GM12878 (cell line): ENCODE measurements at places on chromosomes 5 and 9. TPM values are rescaled to one million over a fixed set of nuclear protein-coding genes. Genes with fewer than 3 reads are reported as not detected.

- H3K4me1 ChIP-seq: no peaks in the 10 kb centered on the region; the same call in 1 of the 2 replicates
- no peak for DNase-seq
- no peak overlapping the region for H3K4me3 ChIP-seq
These were observed 30.9 kb downstream of the ZFYVE16 start for GRCh38 chr5:80438739-80439138.

GRCh38 chr5:171597946-171598640 lies 178.6 kb downstream of the FGF18 start:
- H3K36me3 ChIP-seq: no peaks in the 10 kb centered on the region
- H3K27me3 ChIP-seq: no peaks in the 10 kb centered on the region
- H3K27ac ChIP-seq: no peak overlapping the region
- no peak for DNase-seq

GRCh38 chr5:170533383-170533782 lies 29.6 kb downstream of the KCNIP1 start:
- DNase-seq: no peak
- H3K4me1 ChIP-seq: no peaks in the 10 kb centered on the region
- no peaks in the 10 kb centered on the region for H3K36me3 ChIP-seq
- H3K27me3 ChIP-seq: no peaks in the 10 kb centered on the region; the same call in 1 of the 2 replicates
- H3K27ac ChIP-seq: no peak overlapping the region

- no peaks in the 10 kb centered on the region for H3K27me3 ChIP-seq
- no peak overlapping the region for H3K4me3 ChIP-seq
- no peaks in the 10 kb centered on the region for H3K36me3 ChIP-seq
- no peaks in the 10 kb centered on the region for H3K4me1 ChIP-seq
- no peak overlapping the region for H3K27ac ChIP-seq
- no peak for DNase-seq
These were observed 75.9 kb upstream of the PRR16 start for GRCh38 chr5:120388016-120388781.

GRCh38 chr5:154163327-154164248 lies 26.9 kb upstream of the GALNT10 start:
- H3K36me3 ChIP-seq: no peaks in the 10 kb centered on the region
- H3K4me3 ChIP-seq: no peak overlapping the region
- no peaks in the 10 kb centered on the region for H3K4me1 ChIP-seq
- H3K27ac ChIP-seq: no peak overlapping the region
- peaks cover 3% of the 10 kb centered on the region; the same call in 1 of the 2 replicates for H3K27me3 ChIP-seq

DNA sequence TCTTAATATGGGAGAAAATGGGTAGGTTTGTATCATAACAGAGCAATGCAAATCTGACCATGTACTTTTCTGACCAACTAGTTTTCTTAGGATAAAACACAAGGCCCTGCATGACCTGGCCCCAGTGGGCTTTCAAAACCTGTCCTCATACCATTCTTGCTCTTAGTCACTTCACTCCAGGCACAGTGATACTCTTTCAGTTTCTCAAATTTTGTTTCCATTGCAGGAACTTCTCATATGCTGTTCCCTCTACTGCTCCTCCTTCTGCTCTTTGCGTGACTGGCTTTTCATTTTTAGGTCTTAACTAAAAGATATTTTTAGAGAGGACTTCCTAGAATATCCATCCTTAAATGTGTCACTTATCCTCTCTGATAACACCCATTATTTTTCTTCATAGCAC lies 112.4 kb downstream of the INIP start:
- H3K27ac ChIP-seq: peak overlapping the region; percentile 71
- H3K4me3 ChIP-seq: peak overlapping the region; percentile 17; the same call in 1 of the 2 replicates
- DNase-seq: peak; percentile 55
- no peaks in the 10 kb centered on the region for H3K36me3 ChIP-seq
- peaks cover 12% of the 10 kb centered on the region for H3K4me1 ChIP-seq

DNA sequence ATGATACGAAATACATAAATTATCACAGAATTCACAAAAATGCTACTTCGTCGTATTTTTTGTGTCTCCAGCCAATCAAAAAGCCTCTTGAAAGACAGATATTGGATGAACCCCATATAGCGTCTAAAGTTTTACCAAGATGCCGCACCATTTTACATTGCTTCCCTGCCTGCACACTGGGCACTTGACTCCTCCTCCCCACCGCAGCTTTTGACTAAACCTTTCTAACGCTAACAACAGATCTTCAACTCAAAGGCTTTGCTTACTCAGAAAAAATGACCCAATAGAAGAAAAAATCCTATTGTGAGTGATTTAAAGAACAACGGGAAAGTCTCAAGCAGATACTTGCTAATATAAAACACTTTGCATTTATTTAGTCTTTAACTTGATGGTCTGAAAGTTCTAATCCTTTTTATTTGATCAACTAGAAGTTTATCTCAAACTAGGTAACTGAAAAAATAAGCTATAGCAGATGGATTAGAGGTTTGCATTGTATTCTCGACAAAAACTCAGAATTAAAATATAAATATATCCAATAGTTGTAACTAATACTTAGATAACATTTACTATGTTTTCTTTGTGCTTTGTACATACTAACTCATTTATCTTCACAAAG lies 609.1 kb upstream of the DMAC1 start:
- H3K27me3 ChIP-seq: no peaks in the 10 kb centered on the region
- no peaks in the 10 kb centered on the region for H3K36me3 ChIP-seq
- no peak overlapping the region for H3K4me3 ChIP-seq
- no peak for DNase-seq
- H3K4me1 ChIP-seq: no peaks in the 10 kb centered on the region
- no peak overlapping the region for H3K27ac ChIP-seq

DNA sequence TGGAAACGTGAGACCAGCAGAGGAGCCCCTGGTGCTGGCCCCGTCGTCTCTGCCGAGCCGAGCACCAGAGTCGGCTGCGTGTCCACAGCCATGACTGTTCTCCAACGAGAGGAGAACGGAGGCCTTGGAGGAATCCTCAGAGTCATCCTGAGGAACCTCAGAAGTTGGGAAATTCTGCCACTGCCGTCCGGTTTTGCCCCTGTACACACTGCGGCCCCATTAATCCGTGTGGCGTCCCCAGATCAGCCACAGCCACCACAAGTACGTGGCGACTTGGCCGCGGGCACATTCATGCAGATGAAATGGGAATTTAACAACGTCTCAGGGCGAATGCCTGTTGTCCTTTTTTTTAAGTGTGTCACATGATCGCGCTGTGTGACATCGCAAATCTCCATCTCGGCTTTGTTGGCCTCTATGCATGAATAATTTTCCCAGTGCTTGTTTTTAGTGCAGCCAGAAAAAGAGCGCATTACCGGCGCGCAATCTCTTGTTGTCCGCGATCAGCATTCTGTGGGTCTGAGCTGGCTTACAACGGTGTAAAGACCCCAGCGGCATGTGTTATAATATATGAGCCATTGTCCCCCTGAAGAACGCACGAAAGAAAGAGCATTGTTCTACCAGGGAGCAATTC lies 323.0 kb upstream of the IRX4 start:
- H3K4me1 ChIP-seq: no peaks in the 10 kb centered on the region
- H3K4me3 ChIP-seq: no peak overlapping the region
- H3K27ac ChIP-seq: no peak overlapping the region
- no peaks in the 10 kb centered on the region for H3K36me3 ChIP-seq

- no peak for DNase-seq
- no peaks in the 10 kb centered on the region for H3K36me3 ChIP-seq
- H3K27me3 ChIP-seq: no peaks in the 10 kb centered on the region
- no peak overlapping the region for H3K4me3 ChIP-seq
- no peaks in the 10 kb centered on the region for H3K4me1 ChIP-seq
These were observed 2177.9 kb upstream of the C9orf72 start for GRCh38 chr9:29751226-29751625.

GRCh38 chr9:97980918-97981845 lies 2.0 kb upstream of the ANP32B start:
- H3K27me3 ChIP-seq: no peaks in the 10 kb centered on the region
- no peak overlapping the region for H3K4me3 ChIP-seq
- no peaks in the 10 kb centered on the region for H3K36me3 ChIP-seq

GRCh38 chr5:111386832-111387162 lies 125.5 kb downstream of the STARD4 start:
- H3K4me3 ChIP-seq: no peak overlapping the region
- H3K4me1 ChIP-seq: no peaks in the 10 kb centered on the region
- no peak overlapping the region for H3K27ac ChIP-seq
- peaks cover 7% of the 10 kb centered on the region; the same call in 1 of the 2 replicates for H3K36me3 ChIP-seq
- DNase-seq: no peak
- H3K27me3 ChIP-seq: no peaks in the 10 kb centered on the region

DNA sequence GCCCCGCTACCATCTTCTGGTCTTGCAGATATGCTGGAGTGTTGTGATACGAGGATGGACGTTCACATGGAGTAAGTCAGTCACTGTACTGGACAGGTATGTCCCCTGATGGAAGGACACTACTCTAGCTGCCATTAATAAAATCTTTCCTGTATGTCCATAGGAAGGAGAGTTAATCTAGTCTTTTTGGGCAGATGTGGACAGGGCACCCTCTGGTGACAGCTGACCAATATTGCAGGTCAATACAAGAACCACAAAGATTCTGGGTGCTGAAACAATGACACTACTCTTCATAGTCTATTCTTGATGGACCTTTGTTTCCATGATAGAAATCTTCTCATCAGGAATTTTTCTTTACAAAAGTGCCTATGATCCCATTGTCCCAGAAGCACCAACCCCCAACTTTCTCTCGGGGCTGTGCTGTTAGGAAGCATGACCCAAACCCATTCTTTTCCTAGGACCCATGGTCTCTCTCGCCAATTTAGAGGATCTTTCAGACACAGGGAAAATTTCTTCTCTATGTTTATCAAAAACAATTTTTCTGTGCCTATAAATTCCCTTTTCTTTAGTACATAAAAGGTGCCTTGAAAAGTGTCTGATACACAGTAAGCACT lies 376.9 kb downstream of the DTWD2 start:
- no peak overlapping the region for H3K4me3 ChIP-seq
- H3K27ac ChIP-seq: no peak overlapping the region
- no peaks in the 10 kb centered on the region for H3K4me1 ChIP-seq
- no peaks in the 10 kb centered on the region for H3K36me3 ChIP-seq
- H3K27me3 ChIP-seq: no peaks in the 10 kb centered on the region
- no peak for DNase-seq

The TXNDC8 gene
- not detected in 2 replicates for total RNA-seq
